ENCODE measurements at places on chromosomes 2 and 18.

- DNase-seq, result no peak
These were observed 55.1 kb downstream of the RHOB start for GRCh38 chr2:20501974-20502373.

DNA sequence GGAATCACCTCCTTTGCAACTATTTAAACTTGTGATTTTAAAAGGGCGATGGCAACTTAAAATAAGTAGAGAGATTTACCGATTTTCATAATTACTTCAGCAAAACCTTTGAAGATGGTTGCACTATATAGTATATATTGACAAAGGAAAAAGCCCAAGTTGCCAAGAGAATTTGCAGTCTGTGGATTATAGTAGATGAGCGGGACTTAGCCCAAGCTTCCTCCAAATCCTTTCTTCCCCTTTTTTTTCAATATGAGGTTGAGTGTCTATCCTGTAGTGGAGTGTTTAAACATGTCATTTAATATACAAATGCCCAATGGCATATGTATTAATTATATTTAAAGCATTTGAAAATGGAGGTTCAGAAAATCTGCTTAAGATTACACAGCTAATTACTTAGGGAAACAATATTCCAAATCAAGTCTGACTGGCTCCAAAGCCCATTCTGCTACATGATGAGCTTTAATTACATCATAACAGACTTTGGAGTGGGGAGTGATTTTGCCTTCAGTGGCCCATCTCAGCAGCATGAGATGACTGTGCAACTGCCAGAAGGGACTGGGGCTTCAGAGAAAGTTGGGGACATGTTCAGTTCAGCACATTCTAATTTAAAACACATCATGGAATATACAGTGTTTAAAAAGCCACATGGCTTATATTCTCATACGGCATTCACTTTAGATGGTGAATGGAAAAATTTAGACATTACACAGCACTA is 73.2 kb downstream of the COL3A1 start:
- no peak for DNase-seq

DNA sequence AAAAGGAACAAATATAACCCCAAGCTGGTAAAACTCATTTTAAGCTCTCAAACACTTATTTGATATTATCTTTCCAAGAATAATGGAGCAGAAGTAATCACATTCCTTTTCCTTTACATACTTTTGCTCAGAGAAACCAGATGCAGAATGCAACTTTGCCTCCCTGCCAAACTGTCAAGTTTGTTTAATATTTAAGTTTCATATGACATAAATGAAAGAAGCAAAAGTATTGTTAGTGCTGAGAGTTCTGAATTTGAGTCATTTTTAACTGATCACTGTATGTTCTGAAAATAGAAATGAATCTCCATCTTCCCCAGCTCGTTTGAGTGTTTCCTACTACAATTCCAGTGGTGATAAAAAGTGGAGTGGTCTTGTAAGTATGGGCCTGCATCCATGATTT is 423.4 kb downstream of the PID1 start:
- DNase-seq, result no peak

- no peak for DNase-seq
These were observed 243.1 kb upstream of the SETBP1 start for GRCh38 chr18:44437603-44438002.

- no peak for DNase-seq
These were observed 22.5 kb downstream of the CYRIA start for GRCh38 chr2:16643099-16643498.
